GM12878 (cell line): ENCODE measurements at places on chromosomes 4 and X. TPM values are rescaled to one million over a fixed set of nuclear protein-coding genes. Genes with fewer than 3 reads are reported as not detected.

GRCh38 chr4:17103231-17103630 lies 204.8 kb upstream of the LDB2 start:
- no peak for DNase-seq

GRCh38 chr4:160142579-160142978 lies 1039.7 kb downstream of the RAPGEF2 start:
- DNase-seq, result peak; percentile 75

DNA sequence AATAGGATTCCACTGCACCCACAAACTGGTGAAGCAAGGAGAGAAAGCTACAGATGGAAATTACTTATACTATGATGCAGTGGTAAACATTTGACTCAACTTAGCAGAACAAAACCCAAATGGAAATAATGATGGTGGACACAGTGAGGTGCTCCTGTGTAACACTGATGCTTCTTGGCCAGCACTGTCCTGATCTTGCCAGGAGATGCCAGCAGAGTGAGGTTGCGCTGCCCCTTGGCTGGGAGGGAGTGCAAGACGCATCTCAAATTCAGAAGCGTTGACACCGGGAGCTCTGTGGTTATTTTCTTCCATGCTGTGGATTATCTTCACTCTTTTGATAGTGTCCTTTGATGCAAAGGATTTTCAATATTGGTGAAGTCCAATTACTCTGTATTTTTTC lies 22.0 kb upstream of the ARSH start:
- no peak for DNase-seq

DNA sequence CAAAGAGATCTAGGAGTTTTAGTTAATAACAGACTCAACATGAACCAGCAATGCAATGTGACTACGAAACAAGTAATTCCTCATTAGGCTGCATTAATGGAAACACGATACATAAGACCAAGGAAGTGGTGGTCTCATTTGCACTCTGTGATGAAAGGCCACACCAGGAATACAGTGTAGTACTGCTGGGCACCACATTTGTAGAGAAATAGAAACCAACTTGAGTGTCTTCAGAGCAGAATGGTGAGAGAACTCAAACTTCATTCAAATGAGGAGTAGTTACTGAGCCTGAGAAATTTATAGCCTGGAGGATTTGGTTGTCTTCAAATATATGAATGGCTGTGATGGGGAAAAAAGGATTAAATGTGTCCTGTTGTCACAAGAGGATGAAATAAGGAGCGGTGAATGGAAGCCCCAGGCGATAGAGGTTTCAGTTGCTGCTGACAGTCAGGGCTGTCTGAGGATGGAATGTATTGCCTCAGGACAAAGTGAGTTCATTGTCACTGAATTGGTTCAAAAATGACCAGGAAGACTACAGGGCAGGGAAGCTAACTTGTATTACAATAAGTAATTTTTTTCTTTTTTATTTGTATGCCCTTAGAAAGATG lies 50.9 kb downstream of the NFKB1 start:
- no peak for DNase-seq

DNA sequence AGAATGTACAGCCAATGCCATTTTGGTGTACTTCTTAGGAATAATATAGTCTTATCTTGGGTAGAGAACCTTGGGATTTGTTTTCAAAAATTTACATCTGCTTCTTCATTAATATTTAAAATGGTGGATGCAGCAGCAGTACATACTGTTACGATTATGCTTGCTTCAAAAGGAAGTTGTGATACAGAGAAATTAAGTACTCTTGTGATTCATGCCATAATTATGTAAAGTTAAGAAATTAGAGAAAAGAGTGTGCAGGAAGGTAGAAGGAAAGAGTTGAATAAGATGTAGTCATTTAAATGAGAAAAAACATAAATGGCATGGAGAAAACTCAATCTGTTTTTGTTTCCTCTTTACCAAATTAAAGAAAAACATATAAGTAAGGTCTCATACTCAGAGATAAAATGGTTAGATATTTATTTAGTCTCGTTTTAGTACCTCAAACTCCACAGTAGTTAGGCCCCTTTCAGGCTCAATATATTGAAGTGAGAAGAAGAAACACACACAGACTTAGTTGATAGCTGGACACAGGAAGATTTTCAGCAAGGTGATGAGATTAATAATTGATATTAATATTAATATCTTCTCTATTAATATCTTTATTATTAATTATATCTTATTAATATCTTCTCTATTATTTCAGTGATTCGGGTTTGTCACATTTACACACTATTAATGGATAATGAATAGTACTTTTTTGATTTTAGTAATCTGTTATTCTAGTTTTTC lies 70.1 kb upstream of the HPGD start:
- no peak for DNase-seq

GRCh38 chr4:236028-236427 lies 69.2 kb downstream of the ZNF732 start:
- no peak for DNase-seq

GRCh38 chr4:174490451-174490961 lies 31.8 kb downstream of the HPGD start:
- DNase-seq, result no peak

DNA sequence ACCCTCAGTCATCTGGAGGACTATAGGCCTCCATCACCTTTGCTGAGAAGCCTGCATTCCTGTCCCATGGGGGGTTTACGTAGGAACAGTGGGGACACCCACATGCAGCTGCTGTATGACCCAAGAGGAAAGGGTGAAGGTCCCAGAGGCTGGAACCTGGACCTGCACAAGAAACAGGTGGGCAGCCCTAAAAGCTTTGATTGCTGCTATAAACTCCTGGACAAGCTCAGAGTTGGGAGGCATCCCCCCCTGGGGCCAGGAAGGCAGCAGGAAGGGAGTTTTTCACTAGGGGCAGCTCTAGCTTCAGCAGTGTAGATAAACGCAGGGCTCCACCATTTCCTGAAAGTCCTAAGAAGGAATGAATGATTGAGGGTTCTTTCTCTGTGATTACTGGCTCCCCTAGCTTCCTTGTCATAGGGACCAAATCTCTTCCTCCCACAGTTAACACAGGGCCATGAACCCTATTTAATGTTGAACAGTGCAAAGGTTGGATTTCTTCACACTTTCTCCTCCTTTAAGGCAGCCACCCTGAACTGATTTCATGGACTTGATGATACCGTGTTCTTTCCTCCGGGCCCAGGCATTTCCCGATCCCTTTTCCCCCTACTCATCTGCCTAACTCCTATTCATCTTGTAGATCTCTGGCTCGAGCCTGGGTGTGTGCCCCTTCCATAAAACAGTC lies 84.2 kb downstream of the CHRNA9 start:
- DNase-seq, result no peak

DNA sequence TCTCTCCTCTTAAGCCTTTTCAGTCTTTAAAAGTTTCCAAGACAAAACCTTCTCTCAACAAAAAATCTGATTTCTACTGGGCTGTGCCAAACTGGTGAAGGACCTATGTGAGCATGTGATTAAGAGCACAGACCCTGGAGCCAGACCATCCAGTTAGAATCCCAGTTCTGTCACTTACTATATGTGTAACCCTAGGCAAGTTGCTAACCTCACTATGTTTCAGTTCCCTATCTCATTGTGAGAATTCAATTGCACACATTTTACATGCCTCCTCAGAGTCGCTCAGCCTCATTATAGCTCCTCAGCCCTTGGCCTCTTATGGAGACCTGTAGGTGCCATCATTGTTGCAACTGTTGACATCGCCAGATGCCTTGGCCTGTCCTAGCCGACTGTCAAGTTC lies 54.1 kb upstream of the VEGFD start:
- DNase-seq, result peak; percentile 17

DNA sequence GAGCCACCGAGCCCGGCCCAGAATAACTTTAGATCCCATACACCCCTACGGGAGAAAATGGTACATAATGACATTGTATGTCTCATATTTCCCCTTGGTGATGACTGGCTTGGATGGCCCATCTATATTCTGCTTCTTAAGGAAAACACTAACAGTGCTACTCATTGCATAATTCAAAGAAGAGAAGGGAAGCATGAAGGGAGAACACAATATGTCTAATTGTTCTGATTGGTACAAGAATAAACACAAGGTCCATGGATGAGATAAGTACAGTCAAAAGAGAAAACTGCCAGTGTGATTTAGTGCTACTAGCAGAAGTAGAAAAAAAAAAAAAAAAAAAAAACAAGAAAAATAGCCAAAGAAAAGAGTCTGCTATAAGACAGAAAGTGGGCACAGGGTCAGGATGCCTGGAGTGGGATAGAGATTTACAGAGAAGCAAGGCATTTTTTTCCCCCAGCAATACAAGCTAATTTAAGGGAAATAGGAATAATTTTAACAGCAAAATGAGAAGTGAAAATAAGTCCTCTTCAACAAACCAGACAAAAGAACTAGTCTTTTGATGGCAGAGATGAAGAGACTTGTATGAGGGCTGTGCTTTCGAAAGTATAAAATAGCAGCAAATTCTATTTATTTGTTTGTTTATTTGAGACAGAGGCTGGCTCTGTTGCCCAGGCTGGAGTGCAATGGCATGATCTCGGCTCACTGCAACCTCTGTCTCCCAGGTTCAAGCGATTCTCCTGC lies 96.5 kb upstream of the MAP3K15 start:
- no peak for DNase-seq

DNA sequence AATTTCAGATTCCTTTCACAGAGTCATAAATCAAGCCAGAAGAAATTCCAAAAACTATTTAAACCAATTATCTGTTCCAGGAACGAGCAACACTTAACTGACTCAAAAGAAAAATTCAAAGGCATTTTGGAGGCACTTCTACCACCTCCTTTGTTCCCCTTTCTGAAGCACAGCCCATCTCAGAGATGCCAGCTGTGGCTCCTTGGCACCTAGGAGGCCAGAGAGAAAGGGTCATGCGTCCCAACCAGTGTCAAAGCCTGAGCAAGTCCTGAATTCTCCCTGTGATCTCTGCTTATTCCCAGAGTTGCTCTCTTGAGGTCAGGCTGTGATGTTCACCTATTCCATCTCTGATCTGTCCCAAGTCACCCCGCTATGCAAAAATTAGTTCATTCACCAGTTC lies 105.0 kb upstream of the S100G start:
- no peak for DNase-seq

DNA sequence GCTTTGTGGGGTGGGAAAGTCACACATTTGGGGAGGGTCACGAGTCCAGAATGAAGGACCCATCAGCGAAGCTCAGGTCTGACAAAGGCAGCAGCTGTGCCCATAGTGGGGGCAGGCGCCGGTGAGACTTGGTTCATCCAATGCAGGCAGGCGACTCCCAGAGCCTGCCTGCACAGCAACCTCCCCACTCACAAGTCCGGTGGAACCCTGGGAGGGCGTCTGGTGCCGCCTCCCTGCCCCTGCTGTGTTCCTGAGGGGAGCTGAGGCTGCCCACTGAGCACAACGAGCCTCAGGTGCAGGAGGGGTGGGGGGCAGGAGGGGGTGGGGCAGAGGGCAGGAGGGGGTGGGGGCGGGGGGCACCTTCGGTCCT lies 13.7 kb downstream of the LRPAP1 start:
- DNase-seq, result no peak

- peak; percentile 15 for DNase-seq
Observed at GRCh38 chr4:137531986-137532868, at the start of gene PCDH18. PCDH18 (minus strand) TSS chr4:137532494; CDS start chr4:137532088, 406 bp downstream.

- no peak for DNase-seq
Observed at GRCh38 chrX:123818243-123818642, 41.6 kb upstream of the XIAP start.

GRCh38 chrX:18886005-18886343 lies 97.9 kb downstream of the PHKA2 start:
- DNase-seq, result no peak

GRCh38 chrX:134551376-134552048 lies 91.5 kb downstream of the HPRT1 start:
- no peak for DNase-seq

- no peak for DNase-seq
Observed at GRCh38 chr4:7141151-7141834, 51.0 kb upstream of the SORCS2 start.

DNA sequence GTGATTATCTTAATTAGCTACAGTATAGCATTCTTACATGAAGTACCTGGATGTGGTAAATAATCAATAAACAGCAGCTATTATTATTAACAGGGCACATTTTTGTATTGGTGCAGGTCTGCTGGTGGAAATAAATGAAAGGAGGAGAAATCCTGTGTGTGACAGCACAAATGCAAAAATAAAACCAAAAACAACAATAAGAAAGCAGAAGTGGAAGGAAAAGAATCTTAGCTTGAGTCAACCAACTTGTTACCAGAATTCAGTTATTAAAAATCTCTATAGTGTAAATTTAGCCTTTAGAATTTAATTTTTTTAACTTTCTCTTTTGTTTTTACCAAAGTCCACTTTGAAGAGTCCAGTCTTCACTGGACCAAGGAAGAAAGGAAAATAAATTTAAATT lies 63.1 kb upstream of the LSM6 start:
- DNase-seq, result no peak

DNA sequence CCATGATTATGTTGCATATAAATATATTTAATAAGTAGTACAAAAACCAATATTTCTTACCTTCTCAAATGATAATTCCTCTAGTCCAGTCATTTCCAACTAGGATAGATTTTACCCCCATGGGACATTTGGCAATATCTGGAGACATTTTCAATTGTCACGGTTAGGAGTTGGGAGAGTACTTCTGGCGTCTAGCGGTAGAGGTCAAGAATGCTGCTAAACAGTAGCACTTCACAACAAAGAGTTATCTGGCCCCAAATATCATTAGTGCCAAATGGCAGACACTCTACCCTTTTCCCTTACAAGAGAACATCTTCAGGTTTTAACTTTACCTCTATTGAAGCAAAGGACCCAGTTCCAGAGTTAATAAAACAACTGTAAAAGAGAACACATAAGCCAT lies 168.1 kb downstream of the FAT4 start:
- no peak for DNase-seq

DNA sequence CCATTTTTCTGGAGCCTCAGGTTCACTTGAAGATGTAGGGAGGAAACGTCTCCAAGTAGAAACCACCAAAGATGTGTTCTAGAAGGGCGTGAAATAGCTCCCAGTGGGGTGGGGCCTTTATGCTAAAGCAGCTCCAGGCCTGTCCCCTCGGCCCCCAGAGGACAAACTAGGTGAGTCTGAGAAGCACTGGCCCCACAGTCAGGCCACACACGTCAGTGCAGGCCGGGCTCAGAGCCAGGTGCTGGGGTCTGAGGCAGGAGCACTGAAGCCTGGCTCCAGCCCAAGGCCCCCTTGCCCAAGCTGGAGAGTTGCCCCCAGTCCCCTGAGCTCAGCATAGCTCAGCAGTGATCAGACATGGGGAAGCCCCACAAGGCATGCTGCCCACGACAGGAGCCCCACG lies 95.4 kb upstream of the PSAPL1 start:
- DNase-seq, result no peak

CABS1 gene
- polyA plus RNA-seq, result not detected in 2 replicates

C4orf51 gene
- polyA plus RNA-seq, result not detected in 2 replicates

MAOA gene
- not detected in 2 replicates for polyA plus RNA-seq

XPNPEP2 gene
- polyA plus RNA-seq, result 0.05 and 0.06 TPM in 2 replicates

CYLC1 gene
- not detected in 2 replicates for polyA plus RNA-seq

CXCL5 gene
- polyA plus RNA-seq, result not detected in 2 replicates

EIF2S3 gene
- polyA plus RNA-seq, result 85.3 and 125 TPM in 2 replicates

MTCP1 gene
- polyA plus RNA-seq, result 64.3 and 74.0 TPM in 2 replicates

TRIML2 gene
- not detected in 2 replicates for polyA plus RNA-seq

ADGRG2 gene
- 0.02 and 0.18 TPM in 2 replicates for polyA plus RNA-seq

TCEAL1 gene
- 20.9 and 21.6 TPM in 2 replicates for polyA plus RNA-seq
